ENCODE measurements at places on chromosomes 6 and 20.
A peak's percentile ranks its signal among the peaks of the same experiment; 100 is the strongest.

- DNase-seq: no peak
Observed at GRCh38 chr20:34530342-34530741, 14.1 kb downstream of the DYNLRB1 start.

DNA sequence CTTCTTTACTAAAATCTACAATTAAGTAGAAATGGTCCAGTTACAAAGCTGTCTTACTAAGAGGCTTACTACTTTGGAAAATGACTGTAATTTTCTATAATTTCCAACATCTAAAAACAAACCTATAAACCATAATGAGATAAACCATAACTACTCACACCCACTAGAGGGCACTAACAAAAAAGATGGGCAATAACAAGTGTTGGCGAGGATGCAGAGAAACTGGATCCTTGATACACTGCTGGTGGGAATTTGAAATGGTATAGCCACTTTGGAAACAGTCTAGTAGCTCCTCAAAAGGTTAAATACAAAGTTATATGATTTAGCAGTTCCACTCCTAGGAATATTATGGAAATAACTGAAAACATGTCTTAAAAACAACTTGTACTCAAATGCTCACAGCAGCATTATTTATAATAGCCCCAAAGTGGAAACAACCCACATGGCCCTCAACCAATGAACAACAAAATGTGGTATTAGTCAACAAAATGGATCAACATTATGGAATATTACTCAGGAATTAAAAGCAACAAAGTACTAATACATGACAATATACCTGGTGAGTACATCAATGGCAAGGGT is 50.6 kb downstream of the GJA10 start:
- no peak for DNase-seq

GRCh38 chr6:149925974-149926777 is 3.3 kb upstream of the RAET1G start:
- DNase-seq: peak; percentile 95

DNA sequence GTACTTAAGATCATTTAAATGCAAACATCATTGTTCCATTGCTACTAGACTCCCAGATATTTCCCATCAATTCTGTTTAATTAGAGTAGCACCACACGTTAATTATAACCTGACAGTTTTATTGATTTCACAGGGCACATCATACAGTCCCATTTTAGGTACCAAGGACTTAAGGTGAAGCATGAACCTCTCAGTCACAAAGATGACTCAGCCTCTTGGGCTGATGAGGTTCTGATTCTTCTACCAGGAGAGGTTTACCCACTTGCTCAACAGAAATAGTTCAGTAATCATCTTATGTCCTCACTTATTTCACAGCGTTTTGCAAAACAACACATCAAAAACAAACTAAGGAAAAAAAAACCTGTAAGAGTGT is 98.5 kb downstream of the HIVEP2 start:
- DNase-seq: no peak

GRCh38 chr6:27847706-27848105 is 64.5 kb downstream of the OR2B2 start:
- DNase-seq: no peak

GRCh38 chr6:20846602-20847028 is 312.4 kb downstream of the CDKAL1 start:
- no peak for DNase-seq

GRCh38 chr6:105746509-105746908 is 339.6 kb upstream of the PRDM1 start:
- no peak for DNase-seq

DNA sequence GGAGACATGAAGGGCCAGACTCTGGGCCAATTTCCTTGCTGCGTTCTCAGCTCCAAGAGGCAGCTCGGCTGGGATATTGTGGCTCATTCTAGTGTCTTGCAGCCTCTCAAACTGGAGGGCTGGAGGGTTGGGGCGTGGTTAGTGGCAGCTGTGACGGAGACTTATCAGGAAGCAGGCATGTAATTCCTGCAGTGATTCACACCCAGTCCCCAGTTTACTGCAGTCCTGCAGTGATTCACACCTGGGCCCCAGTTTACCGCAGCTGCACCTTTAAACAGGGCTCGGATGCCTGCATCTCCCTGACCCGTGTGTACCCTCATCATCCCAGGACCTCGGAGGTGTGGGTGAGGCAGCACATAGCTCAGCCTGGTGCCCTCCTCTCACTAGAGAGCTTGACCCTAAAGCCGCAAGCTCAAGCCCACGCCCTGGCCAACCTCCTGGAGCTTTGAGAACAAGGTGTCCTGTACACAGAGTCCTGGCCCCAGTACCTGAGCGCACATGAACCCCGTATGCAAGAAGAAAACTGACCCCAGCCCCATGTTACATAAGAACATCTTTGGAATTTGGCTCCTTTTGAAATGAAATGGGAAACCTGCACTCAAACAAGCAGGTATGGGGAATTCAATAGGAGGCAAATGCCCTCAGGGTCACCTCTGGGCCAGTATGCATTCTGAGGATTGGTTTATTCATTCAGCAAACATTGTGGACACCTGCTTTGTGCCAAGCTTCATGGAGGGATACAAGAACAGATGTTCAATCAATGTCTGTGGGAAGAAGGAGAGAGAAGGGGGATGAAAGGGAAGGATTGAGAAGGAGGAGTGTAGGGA is 55.3 kb upstream of the FAM83D start:
- no peak for DNase-seq

DNA sequence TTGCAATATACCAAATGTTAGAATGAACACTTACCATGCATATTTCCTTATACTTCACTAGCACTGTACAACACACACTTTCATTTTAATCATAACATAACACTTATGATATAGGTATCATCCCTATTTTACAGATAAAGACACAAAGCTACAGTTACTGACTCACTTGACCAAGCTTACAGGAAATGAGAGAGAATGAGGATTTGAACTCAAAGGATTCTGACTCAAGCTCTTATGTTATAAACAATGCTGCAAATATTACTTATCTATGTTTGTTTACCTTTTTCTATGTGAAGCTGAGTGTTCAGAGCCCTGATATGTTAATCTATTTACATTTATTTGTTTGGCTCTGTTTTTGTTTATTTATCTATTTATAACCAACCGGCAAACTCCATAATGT is 245.4 kb downstream of the PTPRK start:
- no peak for DNase-seq

DNA sequence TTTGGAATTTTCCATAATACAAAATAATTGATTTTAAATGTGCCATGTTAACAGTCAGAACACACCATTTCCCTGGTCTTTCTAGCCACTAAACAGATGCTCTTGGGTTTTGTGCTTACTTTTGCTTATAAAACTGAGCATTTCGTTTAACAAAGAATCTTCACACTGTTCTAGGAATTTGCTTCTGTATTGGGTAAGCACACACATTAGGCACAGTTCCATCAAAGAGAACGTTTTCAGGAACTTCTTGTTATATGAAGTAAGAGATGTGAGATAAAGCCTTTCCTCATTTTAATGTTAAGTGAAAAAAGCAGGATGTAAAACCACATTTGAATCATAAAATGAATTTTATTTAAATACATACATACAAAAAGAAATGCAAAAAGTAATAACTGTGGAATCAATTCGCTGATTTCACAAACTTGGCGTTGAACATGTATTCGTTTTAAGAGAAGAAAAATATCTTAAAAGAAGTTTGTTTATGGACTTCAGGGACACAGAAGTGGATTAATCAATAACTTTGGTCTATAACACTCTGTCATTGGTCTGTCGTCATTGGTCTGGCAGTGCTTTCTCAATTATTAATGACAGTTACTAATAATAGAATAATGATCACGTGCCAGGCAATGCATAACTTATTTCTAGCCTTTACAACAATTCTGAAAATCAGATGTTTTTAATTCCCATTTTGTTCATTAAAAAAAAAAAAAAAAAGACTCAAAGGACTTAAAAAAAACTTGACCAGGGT is 199.9 kb upstream of the PRDM1 start:
- no peak for DNase-seq

- DNase-seq: no peak
Observed at GRCh38 chr6:89371849-89372505, 19.5 kb upstream of the UBE2J1 start.

GRCh38 chr6:109892451-109893435 is 85.4 kb upstream of the GPR6 start:
- DNase-seq: no peak

- DNase-seq: no peak
Observed at GRCh38 chr20:433300-433975, 25.3 kb downstream of the RBCK1 start.

DNA sequence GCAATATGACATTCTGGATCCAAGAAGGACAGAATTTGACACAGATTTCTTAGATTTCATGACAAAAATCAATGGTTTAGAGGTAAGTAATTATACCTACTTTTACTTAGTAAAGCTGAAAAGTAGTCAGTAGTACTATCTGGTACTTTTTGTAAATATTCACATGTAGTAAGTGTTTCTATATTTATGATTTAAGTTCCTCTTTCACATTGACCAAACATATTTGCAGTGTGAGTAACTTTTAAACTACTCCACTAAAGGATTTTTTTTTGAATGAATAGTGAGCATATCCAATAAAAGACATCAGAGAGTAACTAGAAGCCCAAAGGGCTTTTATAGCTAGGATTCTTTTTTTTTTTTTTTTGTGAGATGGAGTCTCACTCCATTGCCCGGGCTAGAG is 60.8 kb downstream of the DNAH8 start:
- DNase-seq: no peak

DNA sequence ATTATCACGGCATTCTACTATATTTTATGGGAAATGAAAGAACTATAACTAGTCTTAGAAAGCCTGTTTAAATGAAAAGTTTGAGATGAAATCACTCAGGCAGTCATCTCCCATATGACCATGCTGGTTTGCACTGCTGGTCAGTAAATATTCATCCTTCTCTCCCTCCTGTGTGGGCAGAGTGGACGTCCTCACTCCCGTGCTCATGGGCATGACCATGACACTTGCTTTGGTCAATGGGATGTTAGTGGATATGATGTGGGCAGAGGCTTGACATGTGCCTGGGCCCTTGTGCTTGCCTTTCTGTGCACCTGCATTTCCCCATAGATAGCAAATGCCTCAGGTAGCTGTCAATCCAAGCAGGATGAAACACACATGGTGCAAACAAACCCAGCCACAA is 93.1 kb upstream of the INSM1 start:
- DNase-seq: no peak

DNA sequence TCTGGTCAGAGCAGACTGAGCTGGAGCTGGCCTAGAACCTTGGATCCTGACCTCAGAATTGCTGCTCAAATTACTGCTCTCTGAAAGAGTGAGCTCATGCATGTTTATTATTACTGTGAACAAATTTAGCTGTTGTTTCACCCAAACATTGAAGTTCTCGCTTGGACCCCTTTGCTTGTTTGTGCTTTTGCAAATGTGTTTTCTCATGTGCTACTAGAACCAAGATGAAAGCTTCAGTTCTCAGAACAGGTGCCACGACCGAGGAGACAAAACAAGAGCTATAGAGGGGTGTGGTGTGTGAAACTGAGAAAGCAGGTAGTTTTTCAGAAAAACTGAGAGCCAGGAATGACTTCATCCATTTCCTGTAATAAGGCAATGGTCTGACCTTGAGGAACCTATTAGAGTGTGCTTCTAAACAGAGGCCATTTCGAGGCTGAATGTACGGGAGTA is 50.0 kb upstream of the ESR1 start:
- no peak for DNase-seq

GRCh38 chr6:56799989-56800388 is 154.9 kb upstream of the BEND6 start:
- no peak for DNase-seq

DNA sequence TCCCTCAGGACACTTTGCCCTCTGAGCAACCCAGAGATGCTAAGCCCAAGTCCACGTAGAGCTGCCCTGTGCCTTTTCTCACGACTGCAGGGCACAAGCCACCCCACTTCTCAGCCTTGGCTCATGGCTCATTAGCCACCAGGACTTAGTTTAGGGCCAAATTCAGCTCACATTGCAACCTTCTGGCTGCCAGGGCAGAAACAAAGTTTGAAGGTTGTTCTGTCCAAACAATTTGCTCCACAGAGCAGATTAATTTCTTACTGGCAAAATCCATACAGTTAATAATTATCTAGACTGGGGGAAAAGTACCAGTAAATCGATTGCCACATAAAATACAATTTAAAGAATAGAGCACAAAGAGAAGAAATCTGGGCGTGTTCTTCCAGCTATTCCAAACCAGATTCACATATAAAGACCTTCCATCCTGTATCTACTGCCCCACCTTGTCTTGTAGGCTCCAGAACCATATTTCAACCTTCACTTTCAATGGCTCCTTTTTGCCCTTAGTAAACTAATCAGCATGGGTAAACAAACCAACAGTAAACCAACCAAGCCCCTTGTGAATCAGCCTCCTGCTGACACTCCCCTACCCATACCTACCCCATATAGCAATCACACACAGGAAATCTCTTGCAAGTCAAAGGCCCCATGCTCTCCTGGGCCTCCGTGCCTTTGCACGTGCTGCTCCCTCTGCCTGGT is 101.9 kb downstream of the QRSL1 start:
- no peak for DNase-seq

GRCh38 chr6:11198663-11199603 is 33.5 kb downstream of the NEDD9 start:
- DNase-seq: no peak

DNA sequence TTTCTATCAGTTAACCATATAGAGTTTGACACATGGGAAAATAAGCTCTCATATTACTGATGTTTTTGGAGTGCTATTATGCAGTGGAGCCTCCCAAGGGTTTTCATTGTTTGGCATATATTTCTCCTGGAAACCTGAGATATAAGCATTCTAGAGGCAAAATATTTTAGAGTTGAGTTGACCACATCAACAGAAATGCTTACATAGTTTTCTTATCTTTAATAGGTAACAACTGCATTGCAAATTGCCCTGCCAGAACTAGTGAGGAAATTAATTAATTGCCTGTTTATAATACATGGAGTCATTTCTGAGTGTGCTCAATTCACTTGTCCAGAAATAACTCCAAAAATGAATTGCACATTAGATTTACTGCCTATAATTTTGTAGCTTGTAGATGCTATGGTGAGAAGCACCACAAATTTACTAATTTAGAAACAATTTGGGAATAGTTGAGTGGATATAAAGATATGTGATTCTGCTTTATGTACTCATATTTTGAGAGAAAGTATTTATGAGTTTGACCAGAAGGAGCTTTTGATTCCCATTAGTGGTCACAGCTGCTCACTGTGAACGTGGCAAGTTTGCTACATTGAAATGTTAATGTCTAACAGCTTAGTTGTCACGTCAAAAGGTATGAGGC is 288.7 kb downstream of the CD109 start:
- DNase-seq: no peak

GRCh38 chr6:34745277-34746103 is 11.8 kb upstream of the SNRPC start:
- no peak for DNase-seq

GRCh38 chr6:30991891-30992290 is 8.4 kb downstream of the MUC21 start:
- DNase-seq: no peak

- no peak for DNase-seq
Observed at GRCh38 chr6:15953152-15953880, 175.6 kb upstream of the MYLIP start.

DNA sequence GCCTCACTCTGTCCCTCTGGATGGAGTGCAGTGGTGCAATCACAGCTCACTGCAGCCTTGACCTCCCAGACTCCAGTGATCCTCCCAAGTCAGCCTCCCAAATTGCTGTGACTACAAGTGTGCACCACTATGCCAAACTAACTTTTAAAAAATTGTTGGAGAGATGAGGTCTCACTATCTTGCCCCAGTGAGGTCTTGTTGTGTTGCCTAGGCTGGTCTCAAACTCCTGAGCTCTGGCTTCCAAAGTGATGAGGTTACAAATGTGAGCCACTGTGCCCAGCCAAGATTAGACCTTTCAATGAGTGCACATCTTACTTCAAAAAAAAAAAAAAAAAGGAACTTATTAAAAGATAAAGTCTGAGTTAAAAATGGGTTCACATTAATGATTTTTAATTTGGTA is 1838.1 kb upstream of the DEFB115 start:
- no peak for DNase-seq

GRCh38 chr6:22706651-22707050 is 137.3 kb downstream of the HDGFL1 start:
- no peak for DNase-seq
